ENCODE measurements at places on chromosomes 3 and 15.

DNA sequence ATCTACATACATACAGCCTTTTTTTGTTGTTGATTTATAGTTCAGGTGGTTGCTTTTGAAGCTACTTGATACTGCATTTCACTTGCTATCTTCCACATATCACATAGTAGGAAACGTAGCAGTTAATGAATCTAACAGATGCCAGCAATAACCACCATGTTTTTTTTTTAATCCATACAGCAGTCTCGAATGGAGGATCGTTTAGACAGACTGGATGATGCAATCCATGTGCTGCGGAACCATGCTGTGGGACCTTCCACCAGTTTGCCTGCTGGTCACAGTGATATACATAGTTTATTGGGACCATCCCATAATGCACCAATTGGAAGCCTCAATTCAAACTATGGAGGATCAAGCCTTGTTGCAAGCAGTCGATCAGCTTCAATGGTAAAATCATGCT, 123.2 kb upstream of the CGNL1 start:
- no peak for DNase-seq

- no peak for DNase-seq
These were observed 69.7 kb upstream of the DCBLD2 start for GRCh38 chr3:98971169-98971681.

DNA sequence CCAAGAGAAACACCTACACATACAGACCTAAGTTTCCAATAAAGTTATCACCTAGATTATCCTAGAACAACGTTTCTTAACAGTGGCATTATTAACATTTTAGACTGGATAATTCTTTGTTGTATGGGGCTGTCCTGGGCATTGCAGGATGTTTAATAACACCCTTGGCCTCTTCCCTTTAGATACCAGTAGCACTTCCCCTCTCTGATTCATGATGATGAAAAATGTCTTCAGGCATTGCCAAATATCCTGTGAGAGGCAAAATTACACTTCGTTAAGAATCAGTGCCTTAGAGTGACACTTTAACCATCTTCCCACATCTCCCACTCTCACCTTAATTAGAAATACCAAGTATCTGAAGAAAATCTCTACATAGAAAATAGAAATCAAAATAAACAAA, 352.6 kb downstream of the CGGBP1 start:
- no peak for DNase-seq

DNA sequence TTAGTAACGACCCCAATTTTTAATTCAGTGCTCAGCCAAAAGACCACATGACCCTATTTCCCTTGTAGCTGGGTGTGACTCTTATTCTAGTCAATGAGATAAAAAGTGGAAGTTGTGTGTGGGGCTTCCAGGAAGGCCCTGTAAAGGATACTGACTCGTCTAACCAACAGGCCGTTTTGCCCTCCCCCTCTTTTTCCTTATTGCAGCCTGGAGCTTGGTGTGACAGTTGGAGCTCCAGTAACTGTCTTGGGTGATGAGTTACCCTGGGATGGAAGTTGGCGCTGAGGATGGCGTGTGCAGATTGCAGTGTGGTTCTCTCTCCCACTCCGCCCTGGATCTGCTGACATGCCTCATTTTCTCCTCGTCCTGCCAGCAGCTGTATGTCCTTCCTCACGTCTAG, 209.3 kb upstream of the PROK2 start:
- DNase-seq = no peak

DNA sequence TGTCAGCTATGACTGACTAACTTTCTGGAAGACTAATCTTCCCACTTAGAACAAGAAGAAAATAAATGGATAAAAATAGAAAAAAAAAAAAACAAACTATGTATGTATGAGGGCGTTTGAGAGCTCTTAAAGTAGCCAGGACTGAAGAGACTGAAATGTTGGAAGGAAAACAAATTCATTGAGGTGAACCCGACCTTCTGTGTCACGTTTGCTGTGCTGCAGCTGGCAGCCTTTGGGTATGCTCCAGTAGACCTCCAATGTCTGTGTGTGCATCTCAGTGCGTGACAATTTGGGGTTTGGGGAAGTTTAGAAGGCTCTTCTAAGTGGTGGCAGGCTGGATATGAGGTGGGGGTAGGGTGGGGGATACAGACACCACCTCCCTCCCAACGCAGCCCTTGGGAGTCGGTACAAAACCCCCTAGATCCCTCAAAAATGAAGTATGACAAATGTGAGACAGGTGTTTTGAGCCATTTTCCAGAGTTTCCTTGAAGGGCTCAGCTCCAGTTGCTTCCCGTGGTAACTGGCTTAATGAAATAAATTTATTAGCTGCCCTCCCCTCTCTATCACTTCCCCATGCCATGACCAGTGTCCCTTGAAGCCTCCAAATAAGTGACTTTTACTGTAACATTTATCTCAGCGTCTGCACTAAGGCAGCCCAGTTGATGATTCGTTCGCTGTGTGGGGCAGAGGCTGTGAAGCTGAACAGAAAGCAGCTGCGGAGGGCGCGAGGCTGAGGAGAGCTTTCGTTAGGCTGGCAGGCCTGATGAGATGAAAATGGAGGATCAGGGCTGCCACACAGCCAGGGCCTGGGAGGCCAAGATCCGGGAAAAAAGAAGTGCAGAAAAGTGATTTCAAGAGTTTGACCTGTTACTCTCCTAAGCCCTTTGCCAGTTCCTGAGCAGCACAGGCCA, 34.9 kb upstream of the GABRB3 start:
- no peak for DNase-seq

GRCh38 chr3:134809427-134810051, 14.5 kb downstream of the EPHB1 start:
- DNase-seq = no peak
